ENCODE measurements at places on chromosomes 3 and 15. TPM values are rescaled to one million over a fixed set of nuclear protein-coding genes. Genes with fewer than 3 reads are reported as not detected.
A peak's percentile ranks its signal among the peaks of the same experiment; 100 is the strongest.

Gene GOLGA8S
- total RNA-seq, result 0.81 TPM

Gene HRG
- total RNA-seq, result not detected

Gene SELENOT
- total RNA-seq, result 69.0 TPM

Gene AADAC
- total RNA-seq, result not detected

Gene CNTN3
- 12.7 TPM for total RNA-seq

Gene MESP1
- 0.50 TPM for total RNA-seq

Gene SLC2A2
- 1.5 TPM for total RNA-seq

GRCh38 chr3:123351501-123351900, 97.4 kb downstream of the ADCY5 start:
- H3K27ac ChIP-seq, result no peak overlapping the region
- peaks cover 1% of the 10 kb centered on the region for H3K4me1 ChIP-seq
- H3K36me3 ChIP-seq, result peaks cover 6% of the 10 kb centered on the region
- H3K4me3 ChIP-seq, result no peak overlapping the region
- peaks cover 7% of the 10 kb centered on the region for H3K27me3 ChIP-seq

GRCh38 chr3:53039376-53039752, 6.5 kb downstream of the SFMBT1 start:
- DNase-seq, result no peak
- peaks cover 7% of the 10 kb centered on the region for H3K27me3 ChIP-seq
- no peaks in the 10 kb centered on the region for H3K36me3 ChIP-seq
- H3K4me1 ChIP-seq, result peaks cover 32% of the 10 kb centered on the region

DNA sequence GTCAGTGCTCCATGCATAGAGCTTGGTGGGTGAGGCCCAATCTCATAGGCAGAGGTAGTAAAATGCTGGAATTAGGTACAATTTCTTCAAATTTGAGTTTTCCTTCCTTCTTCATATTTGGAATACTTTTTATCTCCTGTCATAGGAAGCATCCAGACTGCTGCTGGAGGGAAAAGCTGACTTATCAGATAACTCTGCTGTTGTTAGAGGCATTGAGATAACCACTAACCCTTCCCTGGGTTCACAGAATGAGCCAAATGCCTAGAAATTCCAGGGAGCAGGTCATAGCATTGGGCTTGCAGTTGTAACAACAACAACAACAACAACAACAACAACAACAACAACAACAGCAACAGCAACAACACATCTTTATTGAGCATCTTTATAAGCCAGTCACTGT, 332.7 kb downstream of the PDCD6IP start:
- no peaks in the 10 kb centered on the region for H3K36me3 ChIP-seq
- H3K27ac ChIP-seq, result no peak overlapping the region
- no peak overlapping the region for H3K4me3 ChIP-seq
- no peaks in the 10 kb centered on the region for H3K27me3 ChIP-seq

GRCh38 chr15:56428821-56429458, 36.0 kb downstream of the MNS1 start:
- no peak overlapping the region for H3K4me3 ChIP-seq
- peaks cover 14% of the 10 kb centered on the region for H3K36me3 ChIP-seq
- H3K27me3 ChIP-seq, result no peaks in the 10 kb centered on the region
- H3K4me1 ChIP-seq, result no peaks in the 10 kb centered on the region
- H3K27ac ChIP-seq, result no peak overlapping the region
- no peak for DNase-seq

- no peak for DNase-seq
- H3K27ac ChIP-seq, result no peak overlapping the region
- peaks cover 23% of the 10 kb centered on the region for H3K36me3 ChIP-seq
- H3K4me1 ChIP-seq, result no peaks in the 10 kb centered on the region
These were observed 67.2 kb downstream of the RPL39L start for GRCh38 chr3:187072102-187072501.

- no peak overlapping the region for H3K4me3 ChIP-seq
- H3K27ac ChIP-seq, result no peak overlapping the region
- peaks cover 7% of the 10 kb centered on the region for H3K4me1 ChIP-seq
These were observed 759.4 kb downstream of the ROBO2 start for GRCh38 chr3:77799278-77799677.

DNA sequence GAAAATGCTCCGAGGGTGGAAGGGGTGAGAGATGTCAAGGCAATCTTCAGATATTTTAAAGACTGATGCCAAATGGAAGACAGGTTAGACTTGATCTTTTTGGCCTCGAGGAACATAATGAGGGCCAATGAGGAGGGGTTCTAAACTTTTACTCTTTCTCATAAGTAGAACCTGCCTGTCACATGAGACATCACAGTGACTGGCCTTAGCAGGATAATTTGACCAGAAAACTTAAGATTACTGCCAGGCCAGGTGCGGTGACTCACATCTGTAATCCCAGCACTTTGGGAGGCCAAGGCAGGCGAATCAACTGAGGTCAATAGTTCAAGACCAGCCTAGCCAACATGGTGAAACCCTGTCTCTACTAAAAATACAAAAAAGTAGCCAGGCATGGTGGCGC, 12.2 kb downstream of the TM4SF4 start:
- no peak overlapping the region for H3K27ac ChIP-seq
- H3K4me1 ChIP-seq, result no peaks in the 10 kb centered on the region
- no peak for DNase-seq
- no peaks in the 10 kb centered on the region for H3K27me3 ChIP-seq
- no peak overlapping the region for H3K4me3 ChIP-seq

- no peaks in the 10 kb centered on the region for H3K36me3 ChIP-seq
- DNase-seq, result no peak
- peaks cover 10% of the 10 kb centered on the region for H3K4me1 ChIP-seq
- no peak overlapping the region for H3K4me3 ChIP-seq
These were observed 3.2 kb upstream of the ITIH3 start for GRCh38 chr3:52791366-52791765.

DNA sequence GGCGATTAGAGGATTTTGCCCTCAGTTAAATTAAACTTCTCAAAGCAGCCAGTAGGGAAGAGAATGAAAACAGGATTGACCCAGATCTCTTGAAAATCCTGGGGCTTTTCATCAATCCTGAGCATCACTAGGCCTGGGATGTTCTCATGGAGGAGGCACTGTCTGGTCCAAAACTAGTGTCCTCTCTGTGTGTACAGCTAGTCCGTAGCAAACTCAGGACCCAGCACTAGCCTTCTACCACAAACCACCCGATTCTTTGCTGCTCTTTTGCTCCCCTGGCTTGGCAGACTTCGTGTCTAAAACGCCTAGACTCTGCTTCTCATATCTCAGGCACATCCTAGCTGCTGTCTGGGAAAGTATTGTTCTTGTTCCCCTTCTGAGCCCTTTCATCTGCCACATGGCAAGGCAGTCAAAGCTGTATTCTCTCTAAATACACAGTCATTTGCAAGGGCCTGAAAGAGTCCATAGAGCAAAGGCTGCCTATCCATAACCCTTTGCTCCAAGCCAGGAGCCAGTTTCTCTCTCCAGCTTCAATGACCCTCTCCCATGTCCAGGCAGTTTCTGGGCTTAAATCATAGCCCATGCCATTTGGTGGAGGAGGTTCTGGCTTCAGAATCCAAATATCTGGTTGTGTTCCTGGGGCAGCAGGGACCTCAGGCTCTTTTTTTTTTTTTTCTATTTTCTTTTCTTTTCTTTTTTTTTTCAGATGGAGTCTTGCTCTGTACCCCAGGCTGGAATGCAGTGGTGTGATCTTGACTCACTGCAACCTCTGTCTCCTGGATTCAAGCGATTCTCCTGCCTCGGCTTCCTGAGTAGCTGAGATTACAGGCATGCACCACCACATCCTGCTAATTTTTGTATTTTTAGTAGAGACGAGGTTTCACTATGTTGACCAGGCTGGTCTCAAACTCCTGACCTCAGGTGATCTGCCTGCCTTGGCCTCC, 52.4 kb downstream of the CDC25A start:
- no peaks in the 10 kb centered on the region for H3K27me3 ChIP-seq
- H3K4me1 ChIP-seq, result peaks cover 1% of the 10 kb centered on the region
- H3K27ac ChIP-seq, result no peak overlapping the region
- DNase-seq, result no peak
- no peak overlapping the region for H3K4me3 ChIP-seq

GRCh38 chr3:41679374-41679773, 282.5 kb downstream of the ULK4 start:
- H3K4me3 ChIP-seq, result no peak overlapping the region
- no peak overlapping the region for H3K27ac ChIP-seq
- H3K4me1 ChIP-seq, result peaks cover 5% of the 10 kb centered on the region
- H3K27me3 ChIP-seq, result no peaks in the 10 kb centered on the region
- H3K36me3 ChIP-seq, result no peaks in the 10 kb centered on the region
- no peak for DNase-seq

DNA sequence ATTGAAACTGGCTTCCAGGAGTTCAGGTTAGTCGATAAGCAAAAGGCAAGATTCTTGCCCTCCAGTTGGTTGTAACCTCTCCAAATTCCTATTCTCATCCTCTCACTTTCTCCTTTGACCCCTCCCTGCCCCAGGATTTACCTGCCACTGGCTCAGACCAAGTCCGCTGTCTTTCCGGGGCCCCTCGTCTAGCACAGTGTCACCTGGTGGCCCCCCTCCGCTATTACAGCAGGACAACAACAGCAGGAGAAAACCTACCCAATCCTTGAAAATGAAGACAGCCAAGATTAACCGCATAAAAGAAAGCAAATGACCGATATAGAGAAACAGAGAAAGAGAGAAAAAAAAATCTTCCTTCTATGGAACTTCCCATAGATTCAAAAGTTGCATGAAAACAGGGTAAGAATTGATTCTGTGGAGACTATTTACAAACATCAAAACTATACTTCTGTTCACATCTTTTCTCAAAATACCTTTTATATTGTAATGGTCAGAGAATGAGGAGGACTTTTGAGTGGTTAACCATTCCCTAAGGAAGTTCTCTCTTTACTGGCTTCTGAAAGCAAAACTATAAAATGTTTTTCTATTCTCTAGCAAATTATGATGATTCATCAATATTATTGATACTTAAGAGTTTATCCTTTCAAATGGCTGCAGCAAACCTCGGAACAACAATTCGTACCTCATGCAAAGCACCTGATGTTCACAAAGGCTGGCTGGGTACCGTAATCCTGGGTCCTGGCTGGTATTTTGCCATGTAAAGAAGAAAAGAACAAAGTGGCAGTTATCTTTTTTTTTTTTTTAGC, 10.0 kb upstream of the ST8SIA2 start:
- H3K36me3 ChIP-seq, result no peaks in the 10 kb centered on the region
- peak; percentile 36 for DNase-seq

- peaks cover 7% of the 10 kb centered on the region for H3K27me3 ChIP-seq
- no peak overlapping the region for H3K27ac ChIP-seq
- H3K36me3 ChIP-seq, result no peaks in the 10 kb centered on the region
- H3K4me1 ChIP-seq, result no peaks in the 10 kb centered on the region
These were observed 45.6 kb downstream of the TMEM266 start for GRCh38 chr15:76105391-76105790.

DNA sequence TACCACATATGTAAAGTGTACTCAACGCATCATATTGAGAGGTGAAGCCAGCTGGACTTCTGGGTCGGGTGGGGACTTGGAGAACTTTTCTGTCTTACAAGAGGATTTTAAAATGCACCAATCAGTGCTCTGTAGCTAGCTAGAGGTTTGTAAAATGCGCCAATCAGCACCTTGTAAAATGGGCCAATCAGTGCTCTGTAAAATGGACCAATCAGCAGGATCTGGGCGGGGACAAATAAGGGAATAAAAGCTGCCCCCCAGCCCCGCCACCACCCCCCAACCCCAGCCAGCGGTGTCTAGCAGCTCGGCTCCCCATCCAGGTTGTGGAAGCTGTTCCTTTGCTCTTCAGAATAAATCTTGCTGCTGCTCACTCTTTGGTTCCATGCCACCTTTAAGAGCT, 6.2 kb upstream of the IVD start:
- H3K27me3 ChIP-seq, result no peaks in the 10 kb centered on the region
- peaks cover 4% of the 10 kb centered on the region for H3K36me3 ChIP-seq
- no peak for DNase-seq

DNA sequence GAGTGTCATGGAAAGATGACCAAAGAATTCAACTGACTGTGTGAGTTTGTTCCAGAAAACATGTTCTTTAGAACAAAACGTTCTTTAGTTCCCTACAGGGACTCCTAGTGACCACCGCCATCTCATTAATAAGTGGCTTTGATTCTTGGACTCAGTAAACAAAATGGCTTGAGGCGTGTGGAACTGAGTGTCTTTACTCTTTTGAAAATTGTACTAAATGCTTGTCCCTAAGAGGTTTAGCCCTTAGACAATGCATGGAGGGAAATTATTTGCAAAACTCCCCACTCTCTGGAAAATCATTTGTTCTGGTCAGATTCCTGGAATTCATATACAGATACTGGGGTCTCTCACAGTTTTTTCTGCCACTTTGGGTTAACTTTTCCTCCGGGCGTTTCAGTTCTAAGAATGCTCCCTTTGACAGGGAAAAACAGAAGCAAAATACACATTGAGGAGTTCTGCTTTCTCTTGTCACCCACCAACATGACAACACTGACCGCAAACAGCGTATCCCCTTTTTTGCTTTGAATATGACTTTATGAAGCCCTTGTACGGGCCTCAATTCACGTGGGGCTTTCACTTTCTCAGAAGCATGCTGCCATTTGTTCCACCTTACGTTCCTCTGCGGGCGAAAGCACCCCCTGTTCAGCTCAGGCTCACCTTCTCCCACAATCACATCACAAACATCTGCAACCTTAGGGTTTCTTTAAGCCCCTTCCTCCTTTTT, 15.3 kb upstream of the NRROS start:
- H3K27me3 ChIP-seq, result peaks cover 3% of the 10 kb centered on the region
- H3K27ac ChIP-seq, result no peak overlapping the region
- DNase-seq, result no peak
- H3K36me3 ChIP-seq, result no peaks in the 10 kb centered on the region
- H3K4me1 ChIP-seq, result peaks cover 10% of the 10 kb centered on the region

GRCh38 chr3:193932576-193932975, 203.4 kb upstream of the HES1 start:
- no peak for DNase-seq
- H3K4me1 ChIP-seq, result peaks cover 2% of the 10 kb centered on the region
- no peaks in the 10 kb centered on the region for H3K36me3 ChIP-seq

DNA sequence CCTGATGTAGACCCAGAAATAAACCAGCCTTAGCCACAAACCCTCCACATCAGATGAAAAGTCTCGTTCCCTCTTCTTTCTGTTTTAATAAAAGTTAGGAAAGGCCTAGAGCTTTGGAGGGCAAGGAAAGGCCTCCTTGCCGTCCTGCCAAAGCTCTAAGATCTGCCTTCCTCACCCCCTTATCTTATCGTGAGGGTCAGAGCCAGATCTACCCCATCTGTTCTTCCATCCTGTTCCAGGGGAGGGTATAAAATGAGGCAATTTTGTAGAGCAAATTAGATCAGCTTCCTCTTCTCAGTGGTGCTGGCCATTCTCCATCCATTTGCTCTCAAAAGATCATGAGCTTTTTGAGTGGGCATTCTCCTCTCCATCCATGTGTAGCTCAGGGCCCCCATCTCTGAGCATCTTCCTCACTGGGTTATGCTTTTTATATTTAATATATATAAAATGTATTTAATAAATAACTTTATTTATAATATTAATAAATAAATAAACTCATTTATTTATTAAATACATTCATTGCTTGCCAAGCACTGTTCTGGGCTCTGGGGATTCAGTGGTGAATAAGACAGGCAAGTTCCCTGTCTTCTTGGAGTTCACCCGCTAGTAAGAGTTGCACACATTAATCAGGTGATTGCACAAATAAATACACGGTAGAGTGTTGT, 2.0 kb upstream of the SLC24A1 start:
- H3K27ac ChIP-seq, result no peak overlapping the region
- no peaks in the 10 kb centered on the region for H3K27me3 ChIP-seq
- H3K4me1 ChIP-seq, result peaks cover 3% of the 10 kb centered on the region
- DNase-seq, result no peak
